ENCODE measurements at places on chromosomes 11 and 22.

DNA sequence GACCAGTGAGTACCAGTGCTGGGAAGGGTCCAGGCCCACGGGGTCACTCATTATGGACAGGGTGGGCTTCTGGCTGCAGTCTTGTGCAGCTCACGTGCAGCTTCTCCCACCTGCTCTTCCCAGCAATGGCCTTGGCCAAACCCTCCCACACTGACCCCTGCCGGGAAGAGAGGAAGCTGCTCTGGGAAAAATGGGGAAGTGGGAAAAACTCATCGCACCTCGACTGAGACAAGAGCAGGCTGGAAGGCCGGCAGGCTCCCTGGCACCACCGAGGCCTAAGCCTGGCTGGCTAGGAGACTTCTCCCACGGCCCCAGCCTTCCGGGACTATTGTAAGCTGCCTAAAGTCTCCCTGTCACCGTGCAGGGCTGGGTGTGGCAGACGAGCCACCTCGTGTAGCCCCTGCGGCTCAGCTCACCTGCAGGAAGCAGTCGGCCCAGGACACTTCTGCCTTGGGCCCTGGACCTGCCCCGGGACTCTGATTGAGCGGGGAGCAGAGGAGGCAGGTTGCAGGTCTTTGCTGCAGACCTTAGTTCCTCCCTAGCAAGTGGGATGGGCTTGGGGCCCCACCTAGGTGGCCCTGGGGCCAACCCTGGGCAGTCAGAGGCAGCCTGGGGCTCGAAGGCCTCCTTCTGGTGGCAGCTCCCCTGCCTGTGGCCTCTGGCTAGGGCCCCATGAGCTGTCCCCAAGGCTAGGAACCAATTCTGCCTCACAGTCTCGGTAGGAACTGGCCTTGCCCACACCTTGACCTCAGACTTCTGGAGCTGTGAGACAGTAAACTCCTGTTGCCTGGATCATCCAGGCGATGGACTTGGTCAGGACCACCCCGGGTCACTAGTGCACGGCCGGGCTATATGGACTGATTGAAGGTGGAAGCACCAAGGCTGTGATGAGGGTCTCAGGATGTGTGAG is 23.1 kb downstream of the MRGPRG start:
- DNase-seq = peak; percentile 42

GRCh38 chr11:45267052-45267451 is 19.1 kb downstream of the SYT13 start:
- DNase-seq = no peak

- no peak for DNase-seq
These were observed 13.1 kb upstream of the ABCC8 start for GRCh38 chr11:17489751-17490150.

GRCh38 chr22:42408276-42408675 is 23.9 kb downstream of the NFAM1 start:
- no peak for DNase-seq

- DNase-seq = no peak
These were observed 1.1 kb upstream of the LRRC75B start for GRCh38 chr22:24593836-24594568.
